ENCODE measurements at places on chromosomes 12 and 14.
A peak's percentile ranks its signal among the peaks of the same experiment; 100 is the strongest.

DNA sequence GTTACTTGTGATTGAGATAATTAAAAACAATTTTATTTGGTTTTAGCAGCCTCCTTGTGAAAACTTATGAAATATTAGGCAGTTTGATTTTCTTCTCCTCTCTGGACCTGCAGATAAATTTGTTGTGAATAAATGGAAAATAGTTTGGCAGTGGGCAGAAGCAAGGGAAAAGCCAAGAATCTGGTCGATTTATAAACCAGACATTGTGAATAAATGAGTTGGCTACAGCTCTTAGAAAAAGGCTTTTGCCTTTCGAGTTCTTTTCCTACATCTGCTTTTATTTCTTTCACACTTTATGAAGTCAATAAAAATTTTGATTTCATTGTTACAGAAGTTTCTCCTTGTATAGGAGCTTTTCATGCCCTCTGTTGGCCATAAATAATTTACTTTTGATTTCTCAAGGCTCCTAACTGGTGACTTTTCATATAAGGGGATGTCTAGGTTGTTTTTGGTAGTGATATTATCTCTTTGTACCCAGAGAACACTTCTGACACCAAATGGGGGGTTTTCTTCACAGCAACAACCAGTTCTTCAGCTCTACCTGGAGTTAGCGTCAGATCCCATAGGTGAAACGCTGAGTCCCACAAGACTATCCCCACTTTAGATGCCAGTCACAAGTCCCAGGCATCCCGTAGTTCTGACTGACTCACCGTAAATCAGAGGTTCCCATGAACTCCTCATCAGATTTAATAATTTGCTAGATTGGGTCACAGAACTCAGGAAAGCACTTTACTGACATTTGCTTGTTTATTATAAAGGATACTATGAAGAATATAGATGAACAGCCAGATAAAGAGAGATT, 136.5 kb upstream of the DNM1L start:
- no peak for DNase-seq

GRCh38 chr12:41076114-41076513, 112.0 kb upstream of the PDZRN4 start:
- no peak for DNase-seq

GRCh38 chr14:34027130-34027989, 76.5 kb upstream of the EGLN3 start:
- DNase-seq = no peak

GRCh38 chr12:95574799-95575452, 23.6 kb upstream of the USP44 start:
- no peak for DNase-seq

DNA sequence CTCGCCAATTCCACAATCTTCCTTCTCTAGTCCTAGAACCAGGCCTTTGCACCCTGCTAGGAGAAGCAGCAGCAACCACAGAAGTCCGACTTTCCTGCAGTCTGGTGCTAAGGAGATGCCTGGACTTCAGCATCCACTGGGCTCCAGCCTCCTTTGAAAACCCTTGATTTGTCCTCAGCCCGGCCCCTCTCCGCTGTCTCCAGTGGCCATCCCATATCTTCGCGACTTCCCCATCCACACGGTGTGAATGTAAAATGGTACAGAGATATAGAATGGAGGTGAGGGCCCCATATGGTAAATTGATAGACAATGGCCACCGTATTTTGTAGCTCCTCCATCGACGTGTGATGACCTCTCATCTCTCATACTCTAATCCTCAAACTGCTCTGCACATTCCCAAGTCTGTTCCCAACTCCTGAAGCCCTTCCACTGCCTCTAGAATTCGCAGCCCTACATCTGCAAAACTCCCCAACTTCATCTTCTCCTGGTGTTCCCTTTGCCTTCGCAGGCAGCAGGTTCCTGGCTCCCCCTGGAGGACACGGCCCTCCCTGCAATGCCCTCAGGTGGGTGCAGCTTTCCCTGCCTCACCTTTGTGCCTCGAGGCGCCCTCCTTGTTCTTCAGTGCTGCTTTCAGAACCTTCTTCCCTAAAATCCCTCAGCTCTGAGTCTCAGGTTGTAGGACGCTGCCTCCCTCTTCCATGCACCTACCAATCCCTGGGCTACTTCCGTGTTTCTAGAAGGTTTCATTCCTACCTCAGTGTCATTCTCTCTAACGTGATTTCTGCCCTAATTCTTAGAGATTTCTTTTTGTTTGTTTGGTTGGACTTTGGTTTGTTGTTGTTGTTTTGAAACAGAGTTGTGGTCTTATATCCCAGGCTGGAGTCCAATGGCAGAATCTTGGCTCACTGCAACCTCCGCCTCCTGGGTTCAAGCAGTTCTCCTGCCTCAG, 36.7 kb downstream of the TMBIM6 start:
- DNase-seq = peak; percentile 66

GRCh38 chr12:72406111-72406510, 133.9 kb downstream of the TRHDE start:
- no peak for DNase-seq

DNA sequence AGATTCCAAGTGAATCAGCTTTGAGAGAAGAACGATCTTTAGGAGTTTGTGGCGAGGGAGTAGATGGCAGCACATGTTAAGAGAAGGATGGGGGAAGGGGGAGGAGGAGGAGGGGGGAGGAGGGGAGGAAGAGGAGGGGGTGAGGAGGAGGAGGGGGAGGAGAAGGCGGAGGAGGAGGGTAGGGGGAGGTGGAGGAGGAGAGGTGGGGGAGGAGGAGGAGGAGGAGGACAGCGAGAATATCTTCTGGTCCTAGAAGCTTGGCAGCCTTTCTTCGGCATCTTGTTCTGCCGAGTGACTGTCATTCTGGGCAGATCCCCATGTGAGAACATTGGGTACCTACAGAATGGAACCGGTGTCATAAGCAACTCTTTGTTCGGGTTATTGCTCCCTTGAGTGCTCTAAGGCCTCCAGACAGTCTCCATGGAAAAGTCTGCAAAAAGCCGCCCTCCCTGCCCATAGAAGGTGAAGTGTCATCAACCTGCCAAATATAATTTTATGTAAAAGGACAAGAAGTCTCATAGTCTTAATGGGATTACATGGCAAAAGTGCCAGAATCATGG, 6.9 kb downstream of the RFC5 start:
- DNase-seq = no peak

GRCh38 chr12:62481843-62482540, 15.4 kb downstream of the MON2 start:
- no peak for DNase-seq

GRCh38 chr12:15979096-15980092, 68.3 kb downstream of the DERA start:
- no peak for DNase-seq

GRCh38 chr12:124772289-124773170, 91.1 kb downstream of the SCARB1 start:
- no peak for DNase-seq

- DNase-seq = no peak
Measured at GRCh38 chr14:31492759-31493498, 5.1 kb upstream of the GPR33 start.

- no peak for DNase-seq
Measured at GRCh38 chr12:96652870-96653269, 163.5 kb downstream of the CFAP54 start.

- no peak for DNase-seq
Measured at GRCh38 chr12:64147011-64147631, 75.0 kb downstream of the KICS2 start.

GRCh38 chr12:12331896-12332295, 18.1 kb downstream of the MANSC1 start:
- no peak for DNase-seq

GRCh38 chr12:5861416-5861815, 83.6 kb downstream of the ANO2 start:
- no peak for DNase-seq

DNA sequence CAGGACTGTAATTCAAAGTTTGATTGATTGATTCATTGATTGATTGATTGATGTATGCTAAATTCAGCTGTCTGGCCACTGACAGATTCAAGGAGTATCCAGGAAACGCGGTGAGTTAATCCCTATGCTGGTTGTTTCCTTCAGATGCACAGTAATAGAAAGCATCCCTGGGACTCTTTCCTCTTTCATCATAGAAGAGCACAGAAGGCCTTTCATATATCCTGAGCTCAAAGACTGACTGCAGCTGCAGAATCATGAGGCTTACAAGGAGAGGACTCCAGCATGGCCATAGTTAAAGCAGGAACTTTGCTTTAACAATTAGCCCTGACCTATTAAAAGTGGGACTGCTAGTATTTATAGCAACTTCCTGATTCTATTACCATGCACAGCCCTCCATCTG, 187.7 kb upstream of the TMTC1 start:
- DNase-seq = no peak

- no peak for DNase-seq
Measured at GRCh38 chr14:50590464-50590863, 30.5 kb downstream of the ATL1 start.

DNA sequence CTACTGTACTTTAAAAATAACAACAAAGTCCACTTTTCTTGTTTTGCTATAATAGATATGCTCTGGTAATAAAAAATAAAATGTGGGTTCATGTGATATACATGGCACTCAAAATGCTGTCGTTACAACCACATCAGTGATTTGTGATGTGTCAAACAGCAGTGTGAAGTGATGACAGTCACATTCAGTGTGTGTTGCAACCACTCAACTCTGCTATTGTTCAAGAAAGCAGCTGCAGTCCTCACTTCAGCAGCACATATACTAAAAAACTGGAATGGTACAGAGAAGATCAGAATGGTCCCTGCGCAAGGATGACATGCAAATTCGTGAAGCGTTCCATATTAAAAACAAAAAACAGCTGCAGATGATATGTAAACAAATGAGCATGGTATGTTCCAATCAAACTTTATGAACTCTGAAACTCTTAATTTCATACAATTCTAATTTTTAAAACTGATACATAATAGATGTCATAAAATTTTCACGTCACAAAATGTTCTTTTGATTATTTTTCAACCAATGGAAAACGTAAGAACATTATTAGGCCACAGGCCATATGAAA, 6.7 kb downstream of the TRMT5 start:
- no peak for DNase-seq

DNA sequence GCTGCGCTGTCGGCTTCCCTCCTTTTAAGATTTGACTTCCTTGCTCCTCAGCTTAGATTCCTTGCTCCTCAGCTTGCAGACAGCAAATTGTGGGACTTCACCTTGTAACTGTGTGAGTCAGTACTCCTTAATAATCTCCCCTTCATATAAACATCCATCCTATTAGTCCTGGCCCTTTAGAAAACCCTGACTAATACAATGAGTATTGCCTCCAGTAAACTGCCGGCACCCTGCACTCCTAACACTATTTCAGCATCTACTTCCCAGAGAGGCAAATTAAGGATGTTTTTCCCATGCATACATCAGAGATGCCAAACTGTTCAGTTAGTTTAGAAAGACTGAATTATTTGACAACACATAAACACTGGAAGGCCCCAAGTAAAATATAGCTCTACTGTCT, 611.3 kb upstream of the TMEM132C start:
- DNase-seq = no peak

- DNase-seq = no peak
Measured at GRCh38 chr14:70908935-70909641, 1.8 kb downstream of the PCNX1 start.

GRCh38 chr12:1935700-1936378, 17.4 kb upstream of the CACNA2D4 start:
- no peak for DNase-seq

- DNase-seq = no peak
Measured at GRCh38 chr12:110342157-110342556, 61.1 kb downstream of the ATP2A2 start.
